CD8-positive, alpha-beta memory T cell (primary cell): ENCODE measurements at places on chromosomes 2 and 18. TPM values are rescaled to one million over a fixed set of nuclear protein-coding genes. Genes with fewer than 3 reads are reported as not detected.
A peak's percentile ranks its signal among the peaks of the same experiment; 100 is the strongest.

GRCh38 chr18:11860594-11861450, 9.6 kb downstream of the CHMP1B start:
- no peak for DNase-seq

DNA sequence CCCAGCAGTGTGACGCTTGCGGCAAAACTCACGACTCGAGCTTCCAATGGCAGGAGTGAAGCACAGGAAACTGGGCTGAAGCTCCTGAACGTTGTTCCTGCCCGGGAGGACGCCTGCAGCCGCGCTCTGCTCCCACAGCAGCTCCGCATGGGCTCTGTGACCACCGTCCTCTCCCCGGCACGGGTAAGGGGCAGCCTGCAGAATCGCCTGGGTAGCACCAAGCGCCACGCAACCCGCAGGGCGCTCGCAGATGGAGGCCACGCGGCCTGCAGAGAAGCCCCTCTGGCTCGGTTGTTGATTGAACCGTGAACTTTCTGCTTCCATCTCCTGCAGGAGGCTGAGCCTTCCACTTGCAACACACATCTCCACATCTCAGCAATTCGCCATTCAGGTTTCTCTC, 63.3 kb upstream of the ZNF236 start:
- no peak for DNase-seq

DNA sequence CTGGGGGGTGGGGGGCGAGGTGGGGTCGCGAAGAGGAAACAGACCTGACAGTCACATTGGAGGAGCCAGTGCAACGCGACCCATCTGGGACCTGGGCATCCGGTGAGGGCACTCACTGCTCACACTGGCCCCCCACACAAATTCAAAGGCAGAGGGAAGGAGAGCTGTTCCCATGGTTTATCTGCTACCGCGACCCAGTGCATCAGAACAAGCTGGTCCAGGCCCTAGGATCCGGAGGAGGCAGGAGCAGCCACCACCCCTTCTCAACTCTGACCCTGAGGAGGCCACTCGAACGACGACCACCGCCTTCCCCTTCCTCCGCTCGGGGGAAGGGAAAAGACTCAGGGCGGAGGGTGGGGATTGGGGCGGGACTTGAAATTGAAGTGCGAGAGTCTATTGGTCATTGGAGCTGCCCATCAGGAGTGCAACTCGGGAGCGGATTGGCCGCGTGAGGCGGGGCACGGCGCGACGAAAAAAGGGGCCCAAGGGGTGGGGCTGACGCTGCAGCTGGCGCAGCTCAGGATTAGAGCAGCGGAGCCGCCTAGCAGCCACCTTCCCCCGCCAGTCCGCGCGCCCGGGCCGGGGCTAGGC, at the start of gene CDK5R2:
Gene CDK5R2, plus strand, starts transcription at position 526 of the 591 bp plus-strand sequence. CDS start 155 bp downstream, outside the sequence.
- peak; percentile 48 for DNase-seq

DNA sequence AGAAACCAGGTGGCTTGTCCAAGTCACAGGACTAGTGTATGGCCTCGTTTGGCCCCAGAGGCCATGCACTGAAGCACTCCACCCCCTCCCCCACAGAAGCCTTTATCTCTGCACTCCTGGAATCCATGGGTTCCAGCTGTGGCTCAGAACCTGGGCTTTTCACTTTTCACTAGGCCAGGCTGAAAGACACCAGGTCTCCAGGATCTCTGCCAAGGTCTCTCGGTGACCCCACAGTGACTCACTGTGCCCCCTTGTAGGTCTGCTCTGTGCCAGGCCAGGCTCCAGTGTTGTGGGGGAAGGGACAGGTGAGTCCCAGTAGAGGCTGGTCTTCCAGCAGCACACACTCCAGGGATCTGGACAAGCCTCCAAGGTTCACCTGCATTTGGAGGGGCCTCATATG, 31.0 kb upstream of the GLI2 start:
- DNase-seq, result no peak

GRCh38 chr2:104858006-104858978, 4.4 kb downstream of the POU3F3 start:
- DNase-seq, result no peak

DNA sequence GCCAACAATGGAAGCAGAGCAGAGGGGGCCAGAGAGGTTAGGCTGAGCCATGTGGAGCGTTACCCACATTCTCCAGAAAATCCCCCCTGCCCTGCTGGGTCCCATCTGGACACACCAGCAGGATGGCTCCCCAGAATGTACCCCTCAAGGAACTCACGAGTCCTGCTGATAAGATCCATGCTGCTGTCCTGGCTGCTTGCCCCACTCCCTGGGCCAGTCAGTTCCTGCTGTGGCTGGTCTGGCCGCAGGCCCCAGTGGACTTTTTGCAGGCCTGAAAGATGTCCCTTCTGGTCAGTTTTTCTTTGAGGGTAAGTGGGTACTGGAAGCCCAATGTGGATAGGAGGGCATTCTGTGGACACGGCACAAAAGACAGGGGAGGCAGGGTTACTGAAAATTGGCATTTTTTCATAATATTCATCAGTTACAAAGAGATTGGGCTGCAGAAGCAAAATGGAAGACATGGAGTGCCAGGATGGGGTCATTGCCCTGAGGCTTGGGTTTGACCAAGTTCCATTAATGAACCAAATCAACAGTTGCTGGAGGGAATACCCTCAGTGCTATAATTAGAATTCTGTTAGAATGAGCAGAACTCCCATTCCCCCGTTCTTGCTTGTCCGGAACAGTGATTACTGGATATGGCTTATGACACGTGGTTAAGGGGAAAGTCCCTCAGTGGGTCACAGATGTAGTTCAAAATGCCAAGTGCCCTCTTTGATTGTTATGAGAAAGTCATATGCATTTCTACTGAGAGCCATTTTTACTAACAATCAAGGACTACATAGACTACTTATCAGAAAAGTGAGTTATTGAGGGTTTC, 38.7 kb downstream of the SLC4A5 start:
- DNase-seq, result no peak

- no peak for DNase-seq
Observed at GRCh38 chr2:223549215-223549614, 52.9 kb downstream of the SCG2 start.

DNA sequence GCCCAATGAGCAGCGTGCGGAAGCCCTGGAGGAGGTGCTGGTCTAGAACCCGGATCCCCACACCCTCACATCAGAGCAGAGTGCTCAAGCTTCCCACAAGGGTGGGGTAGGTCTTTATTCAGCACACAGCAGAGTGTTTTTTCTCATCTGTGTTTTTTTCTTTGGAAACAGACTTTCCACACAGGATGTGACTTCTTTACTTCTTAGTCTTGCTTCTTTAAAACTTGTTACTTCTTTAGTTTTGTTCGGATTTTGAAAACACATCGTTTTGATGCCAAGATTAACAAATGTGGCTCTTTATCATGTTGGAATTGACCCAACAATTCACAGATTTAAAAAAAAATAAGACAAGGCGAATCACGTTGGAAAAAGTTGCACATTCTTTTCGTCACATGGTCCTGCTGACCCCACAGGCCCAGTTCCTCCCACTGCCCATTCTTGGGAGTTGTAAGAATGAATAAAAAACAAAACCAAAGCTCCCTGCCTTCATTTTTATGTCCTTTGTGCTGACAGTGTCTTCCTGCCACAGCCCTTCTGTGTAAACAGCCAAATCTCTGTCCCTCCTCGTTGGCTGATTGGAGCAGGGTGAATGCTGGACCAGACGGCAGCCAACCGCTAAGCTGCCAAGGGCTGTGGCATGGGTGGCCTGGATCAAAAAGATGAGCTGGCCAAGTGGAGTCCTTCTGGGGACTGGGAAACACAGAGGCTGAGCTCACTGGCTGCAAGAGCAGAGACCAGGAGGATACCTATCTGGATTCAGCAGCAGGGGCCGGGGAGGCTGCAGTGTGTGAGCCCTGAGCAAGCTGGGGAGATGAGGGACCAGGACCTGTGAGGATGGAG, 81.6 kb downstream of the TWIST2 start:
- no peak for DNase-seq

DNA sequence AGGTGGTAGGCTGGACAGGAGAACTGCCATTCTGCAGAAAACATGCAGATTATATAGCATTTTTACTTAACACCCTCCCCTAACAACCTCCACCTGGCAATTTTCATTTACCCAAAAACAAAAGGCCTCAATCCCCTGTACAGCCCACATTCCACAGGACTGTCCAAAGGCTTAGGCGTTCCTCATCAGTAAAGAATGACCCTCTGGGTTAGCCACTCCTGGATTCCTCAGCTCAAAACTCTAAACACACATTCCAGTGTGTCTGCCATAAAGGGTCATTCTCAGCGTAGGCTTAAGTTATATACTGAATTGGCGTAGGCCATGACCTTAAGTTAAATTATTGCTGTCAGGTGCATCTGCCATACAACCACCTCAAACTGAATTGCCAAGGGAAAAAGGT, 261.8 kb upstream of the CHAC2 start:
- DNase-seq, result no peak

GRCh38 chr18:77700051-77700450, 450.4 kb downstream of the GALR1 start:
- DNase-seq, result no peak

DNA sequence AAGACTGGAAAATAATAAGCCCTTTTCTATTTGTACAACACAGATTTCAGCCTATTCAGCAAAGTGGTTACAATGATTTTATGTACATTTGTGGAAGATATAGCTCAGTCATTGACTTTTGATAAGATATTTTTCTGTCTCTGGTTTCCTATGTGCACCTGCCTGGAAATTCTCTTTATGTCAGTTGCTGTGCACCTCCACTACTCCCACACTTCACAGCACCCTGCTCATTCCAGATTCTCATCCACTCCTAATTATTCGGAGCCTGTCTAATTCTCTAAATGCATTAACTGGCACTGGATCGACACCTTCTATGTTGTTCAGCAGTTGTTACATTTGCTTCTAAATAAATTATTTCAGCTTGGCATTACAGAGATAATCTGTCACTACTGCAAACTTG, 275.1 kb upstream of the RND3 start:
- no peak for DNase-seq

DNA sequence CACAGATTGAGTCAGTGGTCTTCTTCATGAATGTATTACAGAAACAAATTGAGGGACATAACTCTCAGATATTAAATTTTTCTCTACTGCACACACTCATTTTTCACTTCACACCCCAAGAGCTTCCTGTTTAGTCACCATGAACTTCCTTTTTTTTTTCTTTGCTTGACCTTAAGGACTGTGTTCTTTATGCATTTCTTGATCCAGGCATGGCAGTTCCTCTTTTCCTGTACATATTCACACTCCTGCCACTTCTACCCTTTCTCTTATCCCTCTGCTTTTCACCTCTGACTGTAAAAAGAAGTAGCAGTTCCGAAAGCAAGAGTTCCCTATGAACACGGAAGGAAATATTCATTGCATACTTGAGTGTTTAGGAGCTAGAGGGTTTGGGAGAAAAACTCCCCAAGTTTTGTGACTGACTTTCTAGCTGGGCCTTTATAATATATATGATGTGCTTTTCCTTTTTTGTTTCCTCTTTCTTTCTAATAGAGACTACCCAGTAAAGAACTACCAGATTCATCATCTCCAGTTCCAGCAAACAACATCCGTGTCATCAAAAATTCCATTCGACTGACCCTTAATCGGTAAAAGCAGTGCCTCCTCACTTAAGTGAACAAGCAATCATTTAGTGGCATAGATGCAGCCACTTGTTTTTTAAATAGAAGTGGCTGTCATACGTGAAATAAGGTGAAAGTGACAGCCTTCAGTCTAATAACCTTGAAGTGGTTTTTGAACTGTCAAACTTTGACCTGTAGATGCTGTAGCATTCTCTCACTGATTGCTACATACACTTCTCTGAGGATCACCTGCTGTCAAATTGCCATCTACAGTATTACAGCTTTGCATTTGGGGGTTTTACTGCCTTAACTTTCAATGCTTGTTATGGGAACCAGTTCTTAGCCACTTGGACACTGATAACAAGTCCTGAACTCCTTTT, 40.8 kb downstream of the PAPOLG start:
- DNase-seq, result no peak

- DNase-seq, result no peak
Observed at GRCh38 chr2:72949642-72950041, 32.3 kb downstream of the EMX1 start.

GRCh38 chr2:9710311-9710710, 79.5 kb upstream of the YWHAQ start:
- no peak for DNase-seq

- no peak for DNase-seq
Observed at GRCh38 chr2:235000426-235001236, 48.8 kb downstream of the SH3BP4 start.

DNA sequence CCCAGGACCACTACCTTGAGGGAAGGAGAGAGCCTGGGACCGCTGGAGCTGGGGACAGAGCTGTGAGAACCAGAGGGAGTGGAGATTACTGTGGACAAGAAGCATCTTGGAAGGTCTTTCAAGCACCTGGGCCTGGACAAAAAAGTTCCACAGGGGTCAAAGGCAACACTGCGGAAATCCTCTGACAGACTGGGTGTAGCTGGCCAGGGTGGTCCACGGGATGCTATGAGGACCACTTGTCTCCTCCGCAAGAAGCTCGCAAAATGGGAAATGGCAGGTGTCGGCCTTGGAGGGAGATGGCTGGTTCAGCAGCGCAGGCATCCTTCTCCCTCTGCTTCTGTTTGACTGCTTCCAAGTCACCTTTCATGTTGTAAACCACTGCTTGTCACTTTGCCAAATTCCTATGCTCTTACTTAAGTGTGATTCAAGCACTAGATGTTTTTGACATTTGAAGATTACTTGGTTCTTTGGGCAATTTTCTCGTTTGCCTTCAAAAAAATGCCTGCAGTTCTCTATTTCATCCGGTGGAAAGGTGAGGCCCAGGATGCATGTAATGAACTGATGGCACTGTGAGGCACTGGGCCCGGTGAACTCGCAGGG, 27.7 kb downstream of the KLHL29 start:
- no peak for DNase-seq

- no peak for DNase-seq
Observed at GRCh38 chr2:64601785-64602391, 51.8 kb downstream of the SERTAD2 start.

DNA sequence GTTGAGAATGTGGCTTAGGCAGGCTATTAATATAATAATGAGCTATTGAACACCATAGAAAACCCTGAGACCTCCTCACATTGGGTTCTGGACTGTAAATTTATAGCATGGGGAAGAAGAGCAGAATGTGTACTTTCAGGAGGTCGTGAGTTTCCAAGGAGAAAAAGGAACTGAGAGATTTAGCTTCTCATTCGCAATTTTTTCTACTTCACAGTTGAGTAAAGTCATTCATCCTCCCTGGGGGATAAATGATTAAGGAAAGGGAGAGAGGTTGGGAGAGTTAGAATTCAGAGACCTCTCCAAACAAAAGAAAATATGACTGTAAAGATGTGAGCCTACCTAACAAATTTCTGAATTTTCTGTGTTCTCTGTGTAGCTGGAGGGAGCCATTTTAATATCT, 205.8 kb upstream of the CYRIA start:
- DNase-seq, result no peak

DNA sequence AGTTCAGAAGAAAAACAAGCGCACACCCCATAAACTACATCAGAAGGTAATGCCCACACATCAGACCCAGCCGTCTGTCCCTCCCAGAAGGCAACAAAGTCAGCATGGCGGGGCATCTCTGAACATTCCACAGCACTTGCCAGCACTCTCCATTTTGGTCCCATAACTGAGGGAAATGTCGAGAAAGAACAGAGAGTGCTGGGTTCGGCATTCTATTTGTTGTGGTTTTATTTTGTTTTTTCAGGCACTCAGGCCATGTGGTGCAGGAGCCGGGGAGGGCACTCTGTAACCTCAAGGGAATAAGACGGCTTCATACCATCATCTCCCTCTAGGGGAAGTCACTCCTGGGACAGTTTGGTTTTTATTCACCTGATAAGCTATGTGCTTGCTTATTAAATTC, 156.0 kb downstream of the SEPTIN10 start:
- no peak for DNase-seq

Gene PSMA8
- total RNA-seq, result 1.4 TPM

Gene CHST10
- total RNA-seq, result 11.0 TPM

Gene MC4R
- total RNA-seq, result not detected

Gene RGPD3
- 0.18 TPM for total RNA-seq

Gene BOLL
- total RNA-seq, result not detected

Gene PRKAG3
- total RNA-seq, result not detected
